Bronchus fibroblast of lung (primary cell): ENCODE measurements at places on chromosomes 7 and 10. TPM values are rescaled to one million over a fixed set of nuclear protein-coding genes. Genes with fewer than 3 reads are reported as not detected.

ODAD2 gene
- total RNA-seq = 0.59 and 1.7 TPM in 2 replicates

PLCE1 gene
- 3.0 and 3.5 TPM in 2 replicates for total RNA-seq

MCM10 gene
- 11.1 and 14.6 TPM in 2 replicates for total RNA-seq

LMOD2 gene
- total RNA-seq = not detected in 2 replicates

JAZF1 gene
- total RNA-seq = 4.9 and 5.8 TPM in 2 replicates

POU6F2 gene
- not detected in 2 replicates for total RNA-seq
